Activated naive CD4-positive, alpha-beta T cell treated with anti-CD3 and anti-CD28 coated beads, Interleukin-2, amount 50 U/mL, for 16 hours (primary cell): ENCODE measurements at places on chromosomes 7 and 10.

DNA sequence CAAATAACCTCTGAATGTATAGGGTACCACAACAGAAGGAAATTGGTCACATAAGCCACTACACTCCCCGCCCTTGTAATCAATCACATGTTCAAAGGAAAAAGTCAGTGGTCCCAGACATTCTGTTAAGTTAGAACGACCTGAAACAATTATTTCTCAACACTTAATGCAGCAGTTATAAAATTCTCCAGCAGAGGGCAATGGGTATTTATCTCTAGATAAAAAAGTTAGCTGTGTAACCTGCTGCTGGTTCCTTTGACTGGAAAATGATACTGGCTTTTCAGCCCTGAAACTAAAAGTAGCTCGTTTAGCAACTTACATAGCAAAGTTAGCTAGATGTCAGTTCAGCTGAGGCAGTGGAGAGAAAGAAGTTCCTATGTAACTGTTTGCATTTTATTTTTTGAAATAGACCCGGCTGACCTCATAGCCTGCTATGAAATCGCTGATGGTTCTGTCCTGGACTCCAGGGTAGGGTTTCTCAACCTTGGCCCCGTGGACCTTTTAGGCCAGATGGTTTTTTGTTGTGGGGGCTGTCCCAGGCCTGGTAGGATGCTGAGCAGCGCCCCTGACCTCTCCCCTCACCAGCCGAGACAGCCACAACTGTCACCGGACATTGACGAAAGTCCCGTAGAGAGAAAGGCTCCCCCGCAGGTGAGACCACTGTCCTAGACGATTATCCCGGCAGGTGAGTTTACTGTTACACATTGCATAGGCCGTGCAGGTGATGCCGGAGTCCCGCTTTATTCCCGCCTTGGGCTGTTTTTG is 40.2 kb upstream of the PROSER2 start:
- DNase-seq: no peak

DNA sequence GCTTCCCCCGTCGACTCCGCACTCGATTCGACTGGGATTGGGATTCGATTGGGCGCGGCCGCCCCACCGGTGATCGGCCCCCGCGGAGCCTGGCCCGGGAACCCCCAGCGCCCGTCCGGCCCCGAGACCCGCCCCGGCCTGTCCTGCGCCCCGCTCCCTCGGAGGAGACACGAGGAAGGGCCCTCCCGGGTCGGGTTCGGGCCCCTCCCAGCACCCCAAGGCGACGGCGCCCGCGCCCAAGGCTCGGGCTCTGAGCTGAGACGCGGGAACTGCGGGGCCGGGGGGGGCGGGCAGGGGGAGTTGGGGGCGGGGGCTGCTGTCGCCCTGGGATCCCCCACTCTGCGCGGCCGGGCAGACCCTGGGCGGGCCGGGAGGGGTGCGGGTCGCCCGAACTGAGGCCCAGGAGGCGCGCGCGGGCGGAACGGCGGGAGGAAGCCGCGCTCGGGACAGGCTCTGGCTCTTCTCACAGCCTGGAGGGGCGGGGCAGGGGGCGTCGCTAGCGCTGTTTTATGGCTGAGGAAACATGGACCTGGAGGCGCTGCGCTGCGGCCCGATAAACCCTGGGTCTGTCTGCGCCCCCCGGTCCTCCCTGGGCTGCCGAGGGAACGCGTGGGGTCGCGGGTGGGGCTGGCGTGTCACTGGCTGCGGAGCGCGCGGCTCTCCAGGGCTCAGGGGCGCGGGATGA is 1.7 kb upstream of the NKX6-2 start:
- peak; percentile 28 for DNase-seq

- no peak for DNase-seq
Measured at GRCh38 chr7:147298611-147299043, 1182.0 kb downstream of the CNTNAP2 start.

- no peak for DNase-seq
Measured at GRCh38 chr10:36026656-36027390, 384.7 kb upstream of the FZD8 start.

DNA sequence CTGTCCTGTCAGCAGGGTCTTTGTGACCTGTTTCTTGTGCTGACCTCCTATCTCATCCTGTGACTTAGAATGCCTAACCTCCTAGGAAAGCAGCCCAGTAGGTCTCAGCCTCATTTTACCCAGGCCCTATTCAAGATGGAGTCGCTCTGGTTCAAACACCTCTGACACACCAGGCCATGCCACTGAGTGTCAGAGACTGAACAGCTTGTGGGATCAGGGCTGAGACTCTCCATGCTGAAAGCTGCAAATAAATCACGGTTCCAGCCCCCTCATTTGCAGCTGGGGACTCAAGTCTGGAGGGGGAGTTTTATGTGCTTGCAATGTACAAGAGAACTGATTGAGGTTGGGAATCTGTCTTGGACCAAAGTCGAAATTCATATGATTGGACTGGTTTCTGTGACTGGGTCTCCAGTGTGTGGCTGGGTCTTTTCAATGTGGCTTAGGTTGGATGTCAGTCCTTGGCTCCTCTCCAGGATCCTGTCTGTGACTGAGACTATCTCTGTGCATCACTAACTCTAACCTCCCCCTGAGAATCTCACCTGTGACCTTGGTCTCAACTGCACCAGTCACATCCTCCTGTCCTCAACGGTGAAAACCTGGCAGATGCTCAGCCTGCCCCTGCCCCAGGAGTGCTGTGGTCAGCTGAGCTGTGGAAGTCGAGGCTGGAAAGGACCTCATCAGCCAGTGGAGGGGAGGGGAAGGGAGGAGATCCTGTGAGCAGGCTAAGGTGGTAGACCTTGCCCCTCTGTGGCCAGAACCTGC is 11.7 kb downstream of the PRF1 start:
- no peak for DNase-seq

GRCh38 chr10:7121154-7121797 is 289.6 kb downstream of the SFMBT2 start:
- peak; percentile 66 for DNase-seq

DNA sequence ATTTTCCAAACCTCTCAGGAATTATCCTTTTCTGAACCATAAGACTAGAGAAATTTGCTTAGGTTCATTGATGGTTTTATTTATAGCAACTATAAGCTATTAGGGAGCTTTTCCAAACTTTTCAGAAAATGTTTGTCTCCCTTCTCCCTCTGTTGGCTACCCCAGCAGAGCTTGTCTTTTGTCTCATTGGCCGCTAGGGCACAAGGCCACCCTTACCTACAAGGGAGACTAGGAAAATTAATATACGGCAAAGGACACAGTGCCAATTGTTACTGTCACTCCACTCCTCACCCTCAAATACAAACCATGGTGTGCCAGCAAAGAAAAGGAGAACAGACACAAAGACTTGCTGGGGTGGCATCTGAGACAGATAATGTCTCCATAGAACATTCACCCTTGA is 471.4 kb downstream of the XPNPEP1 start:
- no peak for DNase-seq

DNA sequence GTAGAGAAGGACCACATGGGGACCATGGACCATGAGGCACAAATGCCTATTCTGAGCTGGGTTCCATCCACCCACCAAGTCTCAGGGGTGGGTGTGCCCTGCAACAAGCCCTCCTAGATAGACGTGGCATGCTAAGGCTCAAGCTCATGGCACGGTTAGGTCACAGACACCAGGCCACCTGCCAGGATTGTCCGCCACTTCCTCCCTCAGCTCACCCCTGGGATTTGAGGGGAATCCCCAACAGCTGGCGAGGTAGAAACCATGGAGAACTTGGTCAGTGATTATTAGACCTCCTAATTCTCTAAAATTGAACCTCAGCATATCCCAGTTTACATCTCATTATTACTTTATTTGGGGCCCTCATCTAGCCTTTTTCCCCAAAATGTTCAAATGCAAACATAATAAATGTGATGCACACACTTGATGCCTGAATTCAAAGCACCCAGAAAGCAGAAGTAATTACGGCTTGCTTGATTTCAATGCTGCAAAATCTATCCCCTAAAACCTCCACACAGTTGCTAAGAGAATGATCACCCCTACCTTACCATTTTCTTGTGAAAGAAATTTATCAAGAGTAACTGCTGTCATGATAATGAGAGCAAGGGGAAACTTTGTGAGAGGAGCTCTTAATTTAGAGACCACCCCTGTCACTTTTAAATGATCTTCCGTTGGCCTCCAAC is 366.6 kb upstream of the PFKP start:
- DNase-seq: no peak

DNA sequence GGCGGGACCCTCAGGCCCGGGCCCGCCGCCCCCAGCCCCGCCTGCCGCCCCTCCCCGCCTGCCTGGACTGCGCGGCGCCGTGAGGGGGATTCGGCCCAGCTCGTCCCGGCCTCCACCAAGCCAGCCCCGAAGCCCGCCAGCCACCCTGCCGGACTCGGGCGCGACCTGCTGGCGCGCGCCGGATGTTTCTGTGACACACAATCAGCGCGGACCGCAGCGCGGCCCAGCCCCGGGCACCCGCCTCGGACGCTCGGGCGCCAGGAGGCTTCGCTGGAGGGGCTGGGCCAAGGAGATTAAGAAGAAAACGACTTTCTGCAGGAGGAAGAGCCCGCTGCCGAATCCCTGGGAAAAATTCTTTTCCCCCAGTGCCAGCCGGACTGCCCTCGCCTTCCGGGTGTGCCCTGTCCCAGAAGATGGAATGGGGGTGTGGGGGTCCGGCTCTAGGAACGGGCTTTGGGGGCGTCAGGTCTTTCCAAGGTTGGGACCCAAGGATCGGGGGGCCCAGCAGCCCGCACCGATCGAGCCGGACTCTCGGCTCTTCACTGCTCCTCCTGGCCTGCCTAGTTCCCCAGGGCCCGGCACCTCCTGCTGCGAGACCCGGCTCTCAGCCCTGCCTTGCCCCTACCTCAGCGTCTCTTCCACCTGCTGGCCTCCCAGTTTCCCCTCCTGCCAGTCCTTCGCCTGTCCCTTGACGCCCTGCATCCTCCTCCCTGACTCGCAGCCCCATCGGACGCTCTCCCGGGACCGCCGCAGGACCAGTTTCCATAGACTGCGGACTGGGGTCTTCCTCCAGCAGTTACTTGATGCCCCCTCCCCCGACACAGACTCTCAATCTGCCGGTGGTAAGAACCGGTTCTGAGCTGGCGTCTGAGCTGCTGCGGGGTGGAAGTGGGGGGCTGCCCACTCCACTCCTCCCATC is 82.7 kb downstream of the PAX2 start:
- no peak for DNase-seq

- no peak for DNase-seq
Measured at GRCh38 chr7:125112850-125113249, 183.2 kb upstream of the POT1 start.

- DNase-seq: no peak
Measured at GRCh38 chr10:96829029-96829773, 2.9 kb upstream of the LCOR start.

DNA sequence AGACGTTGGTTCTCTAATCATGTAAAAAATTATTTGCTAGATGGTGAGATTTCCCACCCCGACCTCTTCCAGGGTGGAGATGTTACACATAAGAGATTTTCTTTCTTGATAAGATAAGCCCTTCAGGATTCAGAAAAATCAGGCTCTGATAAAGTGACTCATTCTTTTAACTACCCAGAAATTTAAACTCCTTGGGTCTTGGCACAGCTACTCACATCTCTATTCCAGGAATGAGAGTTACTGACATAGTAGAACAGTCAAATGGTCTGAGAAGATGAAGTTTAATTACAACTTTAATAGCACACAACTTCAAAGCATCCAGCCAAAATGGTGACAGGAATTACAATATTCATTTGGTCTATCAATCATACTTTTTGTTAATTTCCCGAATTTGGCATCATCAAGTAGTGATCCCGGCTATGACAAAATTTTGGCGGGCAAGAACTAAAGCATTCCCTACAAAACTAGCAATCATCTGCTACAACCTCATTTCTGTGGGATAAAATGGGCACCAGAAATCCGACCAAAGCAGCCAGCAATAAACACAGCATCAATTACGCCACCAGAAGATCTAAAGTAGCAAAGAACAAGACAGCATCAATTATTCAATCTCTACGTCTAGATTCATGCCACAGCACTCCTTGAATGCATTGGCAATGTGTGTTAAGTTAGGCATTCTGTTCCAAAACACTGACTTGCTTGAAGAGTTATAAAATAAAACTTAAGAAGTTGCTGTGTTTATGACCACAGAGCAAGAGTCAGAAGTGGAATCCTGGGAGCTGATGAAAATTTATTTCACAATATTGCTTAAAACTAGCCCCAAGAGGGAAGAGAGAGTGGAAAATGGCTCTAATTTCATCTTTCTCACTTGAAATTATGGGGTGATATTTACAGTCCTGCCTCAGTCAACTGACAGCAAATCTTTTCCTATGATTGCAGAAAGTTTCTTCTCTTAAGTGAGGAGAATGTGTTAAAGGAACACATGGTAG is 565.7 kb upstream of the ANKRD30A start:
- DNase-seq: no peak

DNA sequence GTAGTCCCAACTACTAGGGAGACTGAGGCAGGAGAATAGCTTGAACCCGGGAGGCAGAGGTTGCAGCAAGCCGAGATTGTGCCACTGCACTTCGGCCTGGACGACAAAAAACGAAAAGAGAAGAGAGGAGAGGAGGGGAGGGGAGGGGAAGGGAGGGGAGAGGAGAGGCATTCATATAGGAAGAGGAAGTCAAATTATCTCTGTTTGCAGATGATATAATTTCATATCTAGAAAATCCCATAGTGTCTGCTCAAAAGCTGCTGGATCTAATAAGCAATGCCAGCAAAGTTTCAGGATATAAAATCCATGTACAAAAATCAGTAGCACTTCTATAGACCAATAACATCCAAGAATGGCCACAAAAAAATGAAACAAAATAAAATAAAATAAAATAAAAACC is 120.3 kb downstream of the LMBR1 start:
- DNase-seq: no peak

GRCh38 chr10:124588736-124589490 is 127.3 kb downstream of the LHPP start:
- DNase-seq: no peak

- no peak for DNase-seq
Measured at GRCh38 chr10:126671402-126671975, 996 bp upstream of the C10orf90 start.

DNA sequence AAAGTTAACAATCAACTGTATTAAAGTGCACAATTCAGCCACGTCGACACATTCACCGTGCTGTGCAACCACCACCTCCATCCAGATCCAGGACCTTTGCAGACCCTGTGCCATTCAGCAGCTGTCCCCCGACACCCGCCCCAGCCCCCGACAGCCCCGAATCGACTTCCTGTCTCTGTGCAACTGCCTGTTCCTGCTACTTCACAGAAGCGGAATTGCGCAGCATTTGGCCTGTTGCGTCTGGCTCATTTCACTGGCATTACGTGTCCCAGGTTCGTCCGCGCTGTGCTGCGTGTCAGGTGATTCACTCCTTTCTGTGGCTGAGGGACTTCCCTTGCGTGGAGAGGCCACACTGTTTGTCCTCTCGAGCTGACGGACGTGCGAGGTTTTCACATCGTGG is 33.2 kb upstream of the DNAAF5 start:
- no peak for DNase-seq

DNA sequence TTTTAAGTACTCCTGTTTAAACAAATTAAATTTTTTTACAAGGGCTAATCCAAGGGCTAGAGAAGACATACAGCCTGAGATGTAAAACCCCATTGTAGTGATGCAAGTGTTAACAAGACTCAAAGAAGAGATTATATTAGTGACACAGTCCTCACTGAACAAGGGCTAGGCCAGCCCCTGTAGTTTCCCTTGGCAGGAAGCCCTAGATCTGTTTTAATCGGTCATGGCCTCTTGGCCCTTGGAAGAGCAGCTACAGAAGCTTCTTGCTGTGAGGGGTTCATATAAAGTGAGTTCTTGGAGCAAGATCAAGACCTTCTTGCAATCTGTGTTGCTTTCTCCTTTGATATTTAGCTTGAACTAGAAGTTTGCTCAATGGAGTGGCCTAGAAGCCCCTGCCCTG is 1339.4 kb downstream of the XPNPEP1 start:
- DNase-seq: no peak
